ENCODE measurements at places on chromosomes 13 and 19.

DNA sequence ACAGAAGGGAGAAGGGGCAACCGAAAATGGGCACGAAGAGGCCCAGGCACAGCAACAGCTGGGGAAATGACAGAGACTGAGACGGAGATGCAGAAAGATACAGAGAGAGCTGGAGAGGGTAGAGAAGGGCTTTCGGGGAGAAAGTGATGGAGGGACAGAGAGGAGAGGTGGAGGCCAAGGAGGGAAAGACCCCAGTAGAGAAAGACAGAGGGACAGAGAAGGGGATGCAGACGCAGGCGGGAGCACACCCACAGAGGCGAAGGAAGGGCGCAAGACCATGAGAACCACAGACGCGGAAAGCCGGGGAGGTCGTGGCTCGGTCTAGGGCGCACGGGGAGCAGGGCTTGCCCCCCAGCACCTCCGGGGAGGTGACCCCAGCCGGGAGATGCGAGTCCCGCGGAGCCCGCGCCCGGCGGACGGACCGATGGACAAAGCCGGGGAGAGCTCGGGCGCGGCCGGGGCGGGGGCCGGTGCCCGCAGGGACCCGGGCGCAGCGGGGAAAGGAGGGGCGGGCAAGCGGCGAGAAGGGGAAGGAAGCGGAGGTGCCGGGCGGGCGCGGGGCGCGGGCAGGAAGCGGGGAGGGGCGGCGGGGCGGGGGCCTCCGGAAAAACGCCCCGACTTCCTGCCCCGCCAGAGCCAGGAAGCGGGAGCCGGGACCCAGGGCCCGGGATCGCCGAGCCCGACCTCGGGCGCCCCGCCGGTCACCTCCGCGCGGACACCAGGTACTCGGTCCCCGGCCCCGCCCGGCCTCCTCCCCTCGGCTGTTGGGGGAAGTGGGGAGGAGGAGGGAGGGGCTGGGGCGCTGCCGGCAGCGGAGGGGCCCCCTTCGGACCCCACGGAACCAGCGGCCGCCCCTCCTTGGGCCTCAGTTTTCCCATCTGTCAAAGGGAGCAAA lies at the start of gene ARHGEF1:
ARHGEF1 (plus strand) TSS at position 617 of the 895 bp plus-strand sequence. CDS start 4,899 bp downstream, outside the sequence.
- no peak for DNase-seq

GRCh38 chr19:49851456-49852259 lies 699 bp downstream of the PTOV1 start:
- DNase-seq, result no peak

DNA sequence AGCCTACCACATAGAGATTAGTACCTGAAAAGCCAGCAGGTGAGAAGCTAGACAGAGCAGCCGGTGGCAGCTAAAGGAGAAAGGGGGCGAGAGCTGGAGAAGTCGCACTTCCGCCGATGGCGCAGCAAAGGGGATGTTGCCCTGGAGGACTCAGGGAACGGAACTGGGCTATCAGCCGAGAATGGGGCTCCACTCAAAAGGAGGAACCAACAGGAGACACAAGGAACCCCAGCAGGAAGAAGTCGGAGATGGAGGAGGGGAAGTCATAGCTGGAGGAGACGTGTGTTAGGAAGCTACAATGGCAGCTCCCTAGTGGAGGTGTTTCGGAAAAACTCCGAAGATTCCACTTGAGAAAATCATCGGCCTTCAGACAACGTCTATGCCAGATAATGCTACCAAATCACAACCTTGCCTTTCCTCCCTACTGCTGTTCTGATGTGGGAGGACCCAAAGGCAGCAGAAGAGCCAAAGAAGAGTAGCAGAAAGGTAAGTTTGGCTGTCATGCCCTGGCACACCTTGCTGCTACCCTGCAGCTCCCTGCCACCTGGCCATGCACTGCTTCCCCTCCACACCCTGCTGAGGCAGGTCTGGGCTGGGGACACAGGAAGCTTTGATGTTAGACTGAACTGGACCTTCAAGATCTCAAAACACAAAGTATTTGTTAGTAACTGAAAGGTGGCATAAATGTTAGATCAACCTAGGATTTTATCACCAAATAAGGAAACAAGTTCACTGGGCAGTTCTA lies 127.9 kb downstream of the DLEU7 start:
- DNase-seq, result no peak

DNA sequence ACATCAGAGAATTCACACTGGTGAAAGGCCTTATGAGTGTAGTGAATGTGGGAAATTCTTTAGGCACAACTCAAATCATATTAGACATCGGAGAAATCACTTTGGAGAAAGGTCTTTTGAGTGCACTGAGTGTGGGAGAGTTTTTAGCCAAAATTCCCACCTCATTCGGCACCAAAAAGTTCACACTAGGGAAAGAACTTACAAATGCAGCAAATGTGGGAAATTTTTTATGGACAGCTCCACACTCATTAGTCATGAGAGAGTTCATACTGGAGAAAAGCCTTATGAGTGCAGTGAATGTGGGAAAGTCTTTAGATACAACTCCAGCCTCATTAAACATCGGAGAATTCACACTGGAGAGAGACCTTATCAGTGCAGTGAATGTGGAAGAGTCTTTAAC lies 10.1 kb downstream of the ZNF17 start:
- DNase-seq, result no peak
